Activated CD4-positive, alpha-beta memory T cell treated with anti-CD3 and anti-CD28 coated beads for 36 hours (primary cell): ENCODE measurements at places on chromosomes 5 and 9. TPM values are rescaled to one million over a fixed set of nuclear protein-coding genes. Genes with fewer than 3 reads are reported as not detected.

DNA sequence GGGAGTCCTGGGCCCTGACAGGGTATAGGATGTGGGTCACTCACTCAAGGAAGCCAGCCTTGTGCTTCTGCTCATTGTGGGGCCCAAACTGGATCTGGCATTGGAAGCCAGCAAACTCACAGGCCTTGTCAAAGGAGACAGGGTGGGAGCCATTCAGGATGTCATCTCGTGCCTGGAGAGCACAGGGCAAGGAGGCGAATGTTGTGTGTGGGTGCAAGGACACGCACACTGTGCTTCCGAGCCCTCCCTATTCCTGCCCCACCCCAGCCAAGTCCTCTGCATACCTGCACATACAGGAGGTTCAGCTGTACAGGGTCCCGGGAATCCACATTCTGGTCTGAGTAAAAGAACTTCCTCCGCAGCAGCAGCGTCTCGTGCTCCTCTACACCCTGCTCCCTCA lies 8.1 kb downstream of the TLN1 start:
- no peak for DNase-seq

DNA sequence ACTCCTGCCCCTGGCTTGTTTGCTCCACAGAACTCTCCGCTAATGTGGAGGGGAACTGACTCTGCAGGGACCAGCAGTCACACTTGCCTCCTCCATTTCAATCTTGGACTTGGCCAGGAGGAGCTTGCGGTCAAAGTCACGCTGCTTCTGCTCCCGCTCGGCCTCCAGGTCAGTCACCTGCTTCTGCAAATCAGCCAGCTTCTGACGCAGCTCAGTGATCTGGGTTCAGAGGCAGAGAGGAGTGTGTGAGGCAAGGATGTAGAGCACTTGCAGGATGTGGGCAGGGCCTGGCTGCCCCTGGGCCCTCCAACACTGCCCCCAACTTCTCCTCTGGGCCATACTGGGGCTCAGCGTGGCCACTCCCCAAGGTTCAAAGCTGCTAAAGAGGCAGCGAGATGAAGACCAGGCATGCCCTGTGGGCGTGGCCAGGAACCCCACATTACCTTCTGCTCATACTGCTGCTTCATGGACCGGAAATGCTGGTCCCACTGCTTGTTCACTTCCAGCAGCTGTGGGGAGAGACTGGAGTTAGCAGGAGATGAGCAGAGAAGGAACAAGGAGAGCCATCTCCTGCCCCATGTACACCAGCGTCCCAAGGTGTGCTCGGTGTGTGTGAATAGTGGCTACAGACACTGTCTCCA lies 22.2 kb downstream of the GPX3 start:
- no peak for DNase-seq

SLC36A2 gene
- not detected for total RNA-seq

- DNase-seq, result no peak
These were observed 442.4 kb downstream of the ENC1 start for GRCh38 chr5:74198156-74198555.

GRCh38 chr5:122772446-122772845 lies 2.4 kb upstream of the SNX2 start:
- no peak for DNase-seq

DNA sequence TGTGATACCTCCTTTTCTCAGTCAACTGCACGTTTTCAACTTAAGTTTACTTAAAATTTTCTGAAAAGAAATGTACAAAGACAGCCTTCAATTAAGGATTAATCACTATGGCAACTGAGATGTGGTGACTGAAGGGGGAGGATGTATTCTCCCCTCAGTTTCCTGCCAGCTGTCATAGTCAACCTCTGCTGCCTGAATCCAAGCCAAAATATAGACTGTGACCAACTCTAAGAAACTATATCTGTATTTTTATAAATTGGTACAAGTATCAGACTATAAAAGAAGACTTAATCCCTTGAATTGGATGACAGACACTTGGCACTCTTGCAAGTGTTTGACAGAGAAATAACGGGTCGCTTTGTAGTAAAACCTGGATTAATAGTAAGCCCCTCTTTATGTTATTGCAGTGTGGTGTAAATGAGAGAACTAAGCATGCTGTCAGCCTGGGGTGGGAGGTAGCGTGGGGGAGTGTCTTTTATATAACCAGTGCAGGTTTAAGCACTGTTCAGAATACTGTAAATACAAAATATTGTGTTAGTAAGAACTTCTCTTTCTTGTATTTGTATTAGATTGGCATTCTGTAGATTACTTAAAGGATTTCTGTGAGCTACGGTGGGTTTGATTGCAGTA lies 106.4 kb downstream of the ERCC6L2 start:
- DNase-seq, result no peak

FBXO10 gene
- total RNA-seq, result 3.9 TPM

DNA sequence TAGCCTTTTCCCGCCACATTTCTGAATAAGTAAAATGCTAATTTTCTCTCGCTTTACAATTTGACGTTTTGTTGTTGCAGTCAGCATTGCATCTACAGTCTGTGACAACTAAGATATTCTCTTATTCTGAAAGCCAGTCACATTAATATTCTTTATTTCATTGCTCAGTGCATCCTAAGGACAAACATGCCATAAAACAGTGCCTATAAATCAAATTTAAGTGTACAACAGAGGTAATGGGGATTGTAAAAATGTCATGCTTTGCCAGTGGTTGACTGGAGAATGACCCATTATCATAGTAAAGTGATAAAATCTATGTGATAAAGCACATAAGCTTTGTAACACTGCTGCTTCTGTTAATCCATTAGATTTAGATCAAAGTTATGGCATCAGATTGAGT lies 1850.0 kb upstream of the ACO1 start:
- DNase-seq, result no peak

DNA sequence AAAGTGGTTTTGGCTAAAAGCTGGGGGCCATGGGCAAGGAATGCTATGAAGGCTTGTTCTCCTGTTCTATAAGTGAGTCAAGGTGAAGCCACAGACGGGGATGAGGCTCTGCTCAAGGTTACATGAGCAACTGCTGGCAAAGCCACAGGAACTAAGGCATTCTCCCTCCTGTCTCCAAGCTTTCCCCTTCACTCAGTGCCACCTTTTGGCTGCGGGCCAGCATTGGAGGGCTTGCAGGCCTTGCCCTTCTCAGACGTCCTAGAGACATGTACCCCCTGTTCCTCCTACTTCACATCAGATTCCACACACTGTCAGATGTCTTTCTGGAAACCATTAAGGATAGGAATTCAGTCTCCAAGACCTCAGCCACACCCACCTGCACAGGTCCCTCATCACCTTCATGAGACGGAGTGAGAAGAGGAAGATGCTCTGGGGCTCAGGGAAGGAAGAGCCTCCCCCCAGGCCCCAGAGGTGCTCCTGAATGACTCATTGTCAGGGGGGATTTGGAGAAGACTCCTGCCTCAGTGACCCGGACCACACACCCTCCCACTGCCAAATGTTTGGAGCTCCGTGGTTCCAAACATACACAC lies 20.5 kb upstream of the MEIKIN start:
- DNase-seq, result no peak

CBY3 gene
- 0.67 TPM for total RNA-seq

DNA sequence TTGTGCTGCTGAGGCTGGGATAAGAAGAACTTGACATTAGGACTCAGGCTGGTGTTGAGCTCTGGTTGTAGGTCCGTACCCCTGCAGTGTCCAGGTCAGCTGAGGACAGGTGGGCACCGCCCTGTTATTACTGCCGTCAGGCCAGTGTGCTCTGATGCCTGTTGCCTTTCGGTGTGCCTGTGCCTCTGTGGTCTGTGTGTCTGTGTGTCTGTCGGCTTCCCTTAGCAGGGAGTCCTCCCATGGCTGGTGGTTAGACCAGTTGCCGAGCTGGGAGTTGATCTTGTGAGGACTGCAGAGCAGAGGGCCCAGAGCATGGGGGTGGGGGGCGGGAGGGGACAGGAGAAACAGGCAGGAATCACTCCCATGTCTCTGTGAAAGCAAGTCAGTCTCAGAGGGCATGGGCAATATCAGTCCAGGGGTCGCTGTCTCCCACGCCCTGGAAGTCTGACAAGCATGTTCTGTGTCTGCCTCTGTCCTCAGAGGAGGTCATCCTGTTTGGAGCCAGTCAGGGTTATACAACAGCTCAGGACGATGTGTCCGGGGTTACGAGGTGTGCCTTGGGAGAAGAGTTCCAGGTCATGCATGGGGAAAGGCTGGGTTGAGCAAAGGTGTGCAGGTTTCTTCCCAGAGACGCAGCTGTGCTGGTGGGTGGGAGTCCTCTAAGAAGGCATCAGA lies 67.3 kb upstream of the GARNL3 start:
- DNase-seq, result no peak

DNA sequence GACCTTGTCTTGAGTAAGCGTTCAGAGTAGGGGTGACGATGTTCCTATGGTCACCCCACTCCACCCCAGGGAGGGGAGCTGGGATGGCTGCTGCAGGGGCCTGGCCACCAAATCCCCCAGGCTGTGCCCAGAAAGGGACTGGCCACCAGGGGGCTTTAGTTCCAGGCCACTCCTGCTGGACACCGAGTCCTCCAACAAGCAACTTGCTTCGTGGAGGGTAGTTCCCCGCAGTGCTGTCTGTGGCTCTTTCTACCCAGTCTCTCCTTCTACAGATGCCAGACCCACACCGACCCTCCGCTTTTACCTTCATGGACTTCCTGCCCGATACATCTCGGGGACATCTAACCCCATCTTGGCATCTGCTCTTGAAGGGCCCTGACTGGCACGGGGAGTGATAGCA lies 35.7 kb upstream of the GABRP start:
- no peak for DNase-seq

DNA sequence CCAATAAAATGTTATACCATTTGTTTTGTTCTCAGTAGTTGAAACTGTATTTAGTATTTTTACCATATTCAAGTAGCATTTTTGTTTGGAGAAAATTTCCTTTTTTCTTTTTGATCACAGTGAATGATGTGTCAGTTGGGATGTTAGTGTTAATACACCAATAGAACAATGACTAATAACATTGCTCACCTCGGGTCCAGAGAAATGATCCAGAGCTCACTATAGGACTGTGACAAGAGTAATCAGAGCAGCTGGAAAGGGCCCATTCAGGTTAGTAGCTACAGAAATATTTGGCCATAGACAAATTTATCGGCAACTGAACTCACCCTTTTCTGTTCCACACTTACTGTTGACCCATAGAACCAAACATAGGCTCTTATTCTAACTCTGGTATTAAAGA lies 989.2 kb downstream of the TLE4 start:
- DNase-seq, result no peak

DNA sequence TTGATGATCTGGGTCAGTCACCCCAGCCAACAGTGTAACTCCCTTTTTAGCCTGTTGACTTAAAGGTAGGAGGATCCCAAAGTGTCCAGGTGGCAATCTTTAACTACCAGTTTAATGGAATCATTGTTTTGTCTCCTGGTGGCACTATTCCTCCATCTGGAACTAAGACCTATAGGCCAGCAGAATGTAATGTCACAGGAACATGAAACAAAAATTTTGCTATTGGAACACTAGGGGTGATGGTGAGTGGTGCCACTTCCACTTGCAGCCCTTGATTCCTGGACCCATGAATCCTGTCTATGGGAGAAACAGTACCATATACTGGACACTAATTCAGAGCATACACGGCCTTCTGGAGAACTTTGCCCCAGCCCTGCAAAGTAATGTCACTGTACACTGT lies 219.5 kb upstream of the RASA1 start:
- DNase-seq, result no peak

- DNase-seq, result no peak
These were observed 61.9 kb downstream of the PIK3R1 start for GRCh38 chr5:68277431-68277830.

- DNase-seq, result no peak
These were observed 24.6 kb downstream of the NR2F1 start for GRCh38 chr5:93607367-93608258.

- no peak for DNase-seq
These were observed 58.3 kb upstream of the CPEB4 start for GRCh38 chr5:173829826-173830225.

- DNase-seq, result peak; percentile 84
These were observed 22.2 kb upstream of the WWC1 start for GRCh38 chr5:168268949-168269936.

DNA sequence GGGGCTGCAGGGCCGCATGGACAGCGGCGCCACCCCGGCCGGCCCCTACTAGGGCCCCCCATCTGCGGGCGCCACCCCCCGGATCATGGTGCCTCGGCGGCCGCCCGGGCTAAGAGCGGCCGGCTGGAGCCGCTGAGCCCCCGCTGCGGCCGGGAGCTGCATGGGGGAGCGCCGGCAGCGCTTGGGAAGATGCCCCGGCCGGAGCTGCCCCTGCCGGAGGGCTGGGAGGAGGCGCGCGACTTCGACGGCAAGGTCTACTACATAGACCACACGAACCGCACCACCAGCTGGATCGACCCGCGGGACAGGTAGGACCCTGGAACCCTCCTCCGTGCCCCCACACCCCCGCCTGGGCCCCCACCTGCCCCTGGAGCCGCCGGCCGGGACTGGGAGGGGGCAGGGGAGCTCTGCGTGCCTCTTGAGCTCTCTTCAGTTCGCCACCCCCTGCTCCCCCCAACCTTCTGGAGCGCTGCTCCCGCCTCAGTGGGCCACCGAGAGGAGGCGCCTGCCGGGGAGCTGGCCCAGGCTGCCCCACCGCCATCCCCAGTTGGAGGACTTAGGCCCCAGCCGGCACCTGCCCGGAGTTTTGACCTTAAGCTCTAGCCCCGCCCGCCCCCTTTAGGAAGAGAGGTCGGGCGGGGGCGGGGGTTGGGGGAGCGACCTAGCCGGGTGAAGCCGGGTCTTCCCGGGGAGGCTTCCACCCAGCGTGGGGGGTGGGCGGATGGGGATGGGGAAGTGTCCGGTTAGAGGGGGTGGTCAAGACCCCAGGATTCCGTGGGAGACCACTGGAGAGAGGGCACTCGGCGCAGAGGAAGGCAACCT lies 730 bp downstream of the WWC1 start:
- DNase-seq, result no peak

DNA sequence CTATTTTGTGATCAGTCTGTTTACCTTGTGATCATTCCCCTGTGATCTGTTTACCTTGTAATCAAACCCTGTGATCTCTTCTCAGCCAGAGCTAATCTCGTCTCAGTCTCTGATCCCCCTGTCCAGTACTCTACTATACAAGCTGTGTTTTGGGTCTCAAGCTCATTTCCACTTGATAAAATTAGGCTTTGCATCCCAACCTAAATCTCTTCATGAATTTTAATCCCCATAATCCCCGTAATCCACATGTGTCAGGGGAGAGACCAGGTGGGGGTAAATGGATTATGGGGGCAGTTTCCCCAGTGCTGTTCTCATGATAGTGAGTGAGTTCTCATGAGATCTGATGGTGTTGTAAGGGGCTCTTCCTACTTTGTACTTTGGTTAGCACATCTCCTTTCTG lies 157.2 kb downstream of the PRR16 start:
- no peak for DNase-seq

- no peak for DNase-seq
These were observed 19.4 kb upstream of the C5orf63 start for GRCh38 chr5:127092690-127093089.

- DNase-seq, result no peak
These were observed 190.3 kb upstream of the FREM1 start for GRCh38 chr9:15100571-15100970.

GRCh38 chr9:5518171-5518936 lies 8.0 kb downstream of the PDCD1LG2 start:
- DNase-seq, result no peak

DNA sequence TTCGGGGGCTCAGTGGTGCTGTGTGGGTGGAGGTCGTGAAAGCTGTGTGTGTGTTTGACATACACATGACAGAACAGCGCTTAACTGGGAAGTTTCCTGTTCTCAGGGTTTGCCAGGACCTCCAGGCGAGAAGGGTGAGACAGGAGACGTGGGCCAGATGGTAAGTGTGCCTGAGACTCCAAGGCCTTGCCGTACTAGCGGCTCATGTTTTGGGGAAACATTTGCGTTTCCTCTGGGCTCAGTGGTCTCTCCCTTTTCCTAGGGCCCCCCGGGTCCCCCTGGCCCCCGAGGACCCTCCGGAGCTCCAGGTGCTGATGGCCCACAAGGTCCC lies 68.3 kb upstream of the FCN2 start:
- DNase-seq, result no peak

GRCh38 chr5:148682058-148683026 lies 28.0 kb upstream of the HTR4 start:
- DNase-seq, result no peak
